ENCODE measurements at places on chromosomes 6 and 20. TPM values are rescaled to one million over a fixed set of nuclear protein-coding genes. Genes with fewer than 3 reads are reported as not detected.

- no peak for DNase-seq
These were observed 709 bp upstream of the ZNF76 start for GRCh38 chr6:35258858-35259193.

Gene VIP
- 0.75 TPM for polyA plus RNA-seq

Gene UBE2J1
- polyA plus RNA-seq: 66.6 TPM

- no peak for DNase-seq
These were observed 111.3 kb downstream of the ADGRG6 start for GRCh38 chr6:142413111-142413510.

DNA sequence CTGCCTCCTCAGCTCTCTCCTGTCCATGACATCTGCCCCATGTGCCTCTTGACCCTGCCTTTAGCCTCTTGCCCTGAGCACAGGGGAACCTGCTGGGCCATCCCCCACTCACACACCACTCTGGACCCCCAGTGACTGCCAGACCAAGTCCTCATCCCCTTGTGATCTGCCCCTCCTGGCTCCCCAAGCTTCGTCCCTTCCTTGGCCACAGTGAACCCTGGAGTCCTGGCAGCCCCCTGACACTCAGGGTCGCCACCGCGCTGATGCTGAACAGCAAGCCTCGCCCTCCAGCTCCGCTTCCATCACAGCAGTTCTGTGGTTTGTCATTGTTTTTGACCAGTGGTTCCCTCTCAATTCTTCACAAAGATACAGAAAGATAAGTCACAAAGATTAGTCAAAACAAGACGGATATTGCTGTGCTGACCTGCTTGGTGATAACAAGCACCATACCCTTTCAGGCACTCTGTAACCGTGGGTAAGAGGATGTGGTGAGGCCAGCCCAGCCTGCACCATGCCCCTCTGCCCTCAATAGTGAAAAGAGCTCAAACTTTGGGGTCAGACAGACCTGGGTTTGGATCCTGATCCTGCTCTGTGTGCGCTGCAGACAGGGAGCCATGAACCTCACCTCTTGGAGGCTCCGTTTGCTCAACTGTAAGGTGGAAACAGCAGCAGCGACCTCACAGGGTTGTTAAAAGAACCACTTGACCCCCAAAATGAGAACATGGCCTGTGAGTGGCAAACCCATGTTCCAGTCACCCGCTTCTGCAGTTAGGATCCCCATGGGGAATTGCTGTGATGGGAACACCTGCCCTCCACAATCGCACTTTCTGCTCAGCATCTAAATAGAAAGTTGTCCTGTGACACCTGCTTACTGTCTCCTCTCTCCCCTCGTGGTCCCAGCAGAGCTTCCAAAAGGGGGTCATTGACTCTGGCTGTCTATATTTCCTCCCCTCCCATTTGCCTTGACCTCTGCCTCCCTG is 114.5 kb downstream of the TOX2 start:
- DNase-seq: no peak

Data from right renal pelvis (tissue), 4 donors.